Muscle of back (tissue), 13 donors: ENCODE measurements at places on chromosomes 4 and X.

GRCh38 chr4:55928846-55929245 lies 19.9 kb upstream of the CEP135 start:
- DNase-seq, result no peak

GRCh38 chr4:37188100-37188499 lies 56.4 kb upstream of the NWD2 start:
- DNase-seq, result no peak

- peak; percentile 43 for DNase-seq
These were observed 919.6 kb upstream of the DIAPH2 start for GRCh38 chrX:95764972-95765451.

GRCh38 chrX:96729053-96729452 lies 44.4 kb downstream of the DIAPH2 start:
- DNase-seq, result no peak

DNA sequence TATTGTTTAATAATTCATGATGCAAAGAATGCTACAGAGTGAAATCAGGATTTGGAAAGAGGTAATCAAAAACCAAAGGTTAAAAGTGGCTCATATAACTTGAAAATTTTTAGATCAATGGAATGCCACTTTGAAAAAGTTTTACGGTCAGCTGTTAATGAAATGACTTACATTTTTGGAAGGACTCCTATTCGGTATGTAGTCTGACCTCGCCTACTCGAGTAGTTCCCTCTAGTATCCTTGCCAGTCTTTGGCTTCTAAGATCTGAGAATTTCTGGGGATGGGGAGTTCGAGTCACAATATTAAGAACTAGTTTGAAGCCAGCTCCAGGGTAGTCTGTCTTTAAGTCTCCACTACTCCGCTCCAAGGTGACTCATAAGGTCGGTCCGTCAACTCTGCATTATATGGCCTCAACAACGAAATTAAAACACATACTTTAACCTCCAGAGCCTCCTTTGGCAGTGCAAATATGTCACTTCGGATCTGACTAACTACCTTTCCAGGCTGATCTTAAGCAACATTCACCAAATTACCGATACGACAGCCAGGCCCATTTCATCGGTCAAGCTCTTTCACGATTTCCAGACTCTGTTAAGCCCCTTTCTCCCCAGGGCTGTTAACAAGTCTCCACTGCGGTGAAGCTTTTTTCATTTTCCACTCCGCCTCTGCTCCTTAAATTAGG lies 733 bp upstream of the NAA15 start:
- DNase-seq, result no peak

GRCh38 chr4:83910693-83911092 lies 374.8 kb downstream of the GPAT3 start:
- DNase-seq, result no peak

GRCh38 chr4:186204103-186204559 lies 12.8 kb downstream of the CYP4V2 start:
- DNase-seq, result no peak

- DNase-seq, result no peak
These were observed 134.6 kb downstream of the KDM6A start for GRCh38 chrX:45007598-45007997.

DNA sequence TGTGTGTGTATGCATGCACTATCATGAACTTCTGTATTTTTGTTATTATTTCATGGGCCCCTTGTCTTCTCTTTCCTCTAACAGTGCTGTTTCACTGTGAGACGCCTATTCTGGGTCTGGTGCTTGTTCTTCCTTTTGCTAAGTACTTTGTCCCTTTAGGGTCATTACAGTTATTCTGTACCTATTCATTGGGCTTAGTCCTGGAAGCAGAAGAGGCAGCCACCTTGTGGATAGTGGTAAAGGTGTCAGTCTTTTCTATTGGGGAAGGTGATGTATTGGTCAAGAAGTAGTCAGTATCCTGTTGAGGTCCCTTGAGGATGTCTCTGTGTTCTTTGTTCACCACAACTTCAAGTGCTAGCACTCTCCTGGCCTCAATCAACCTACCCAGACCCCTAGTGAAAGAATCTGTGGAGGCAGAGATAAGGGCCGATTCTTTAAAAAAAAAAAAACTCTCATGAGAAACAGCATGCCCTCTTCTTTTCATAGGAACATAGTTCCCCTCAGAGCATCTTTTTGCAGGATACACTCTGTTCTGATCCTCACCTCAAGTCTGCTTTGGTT lies 593.8 kb downstream of the SPRY1 start:
- DNase-seq, result no peak

- no peak for DNase-seq
These were observed 27.0 kb upstream of the MID1IP1 start for GRCh38 chrX:38774249-38774648.

GRCh38 chr4:22986262-22986661 lies 293.5 kb downstream of the GBA3 start:
- no peak for DNase-seq

DNA sequence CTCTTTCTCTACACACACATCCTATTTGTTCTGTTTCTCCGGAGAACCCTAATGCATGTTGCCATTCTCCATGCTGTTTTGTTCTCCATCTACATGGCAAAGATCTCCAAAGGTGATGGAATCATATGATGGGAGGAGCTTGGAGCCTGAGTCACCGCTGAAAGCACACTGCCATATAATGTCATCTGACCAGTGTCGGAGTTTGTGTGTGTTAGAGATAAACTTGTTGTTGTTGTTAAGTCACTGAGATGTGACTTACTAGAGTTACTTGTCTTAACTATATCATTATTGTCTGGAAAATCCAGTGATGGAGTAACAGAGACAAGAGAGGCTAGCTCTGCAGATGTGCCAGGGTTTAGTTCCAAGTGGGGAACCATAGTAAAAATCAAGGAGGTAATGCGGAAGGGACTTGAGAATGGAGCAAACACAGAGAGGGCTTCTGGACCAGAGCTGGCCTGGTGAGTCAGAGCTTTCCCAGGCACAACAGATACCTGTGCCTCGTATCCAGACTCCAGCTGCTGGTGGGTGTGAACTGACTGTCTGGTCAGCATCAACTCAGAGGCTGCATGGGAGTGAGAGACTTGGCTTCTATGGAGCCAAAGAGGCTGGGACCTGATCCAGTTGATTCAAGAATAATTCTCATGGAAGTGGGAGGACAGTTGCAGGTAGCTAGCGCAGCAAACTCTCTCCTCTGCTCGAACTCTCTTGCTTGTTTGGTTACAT lies 30.6 kb upstream of the CCKAR start:
- DNase-seq, result no peak

- peak; percentile 15 for DNase-seq
These were observed 551 bp downstream of the NPNT start for GRCh38 chr4:105895583-105896460.

- no peak for DNase-seq
These were observed 3.3 kb downstream of the XPNPEP2 start for GRCh38 chrX:129741880-129742758.

DNA sequence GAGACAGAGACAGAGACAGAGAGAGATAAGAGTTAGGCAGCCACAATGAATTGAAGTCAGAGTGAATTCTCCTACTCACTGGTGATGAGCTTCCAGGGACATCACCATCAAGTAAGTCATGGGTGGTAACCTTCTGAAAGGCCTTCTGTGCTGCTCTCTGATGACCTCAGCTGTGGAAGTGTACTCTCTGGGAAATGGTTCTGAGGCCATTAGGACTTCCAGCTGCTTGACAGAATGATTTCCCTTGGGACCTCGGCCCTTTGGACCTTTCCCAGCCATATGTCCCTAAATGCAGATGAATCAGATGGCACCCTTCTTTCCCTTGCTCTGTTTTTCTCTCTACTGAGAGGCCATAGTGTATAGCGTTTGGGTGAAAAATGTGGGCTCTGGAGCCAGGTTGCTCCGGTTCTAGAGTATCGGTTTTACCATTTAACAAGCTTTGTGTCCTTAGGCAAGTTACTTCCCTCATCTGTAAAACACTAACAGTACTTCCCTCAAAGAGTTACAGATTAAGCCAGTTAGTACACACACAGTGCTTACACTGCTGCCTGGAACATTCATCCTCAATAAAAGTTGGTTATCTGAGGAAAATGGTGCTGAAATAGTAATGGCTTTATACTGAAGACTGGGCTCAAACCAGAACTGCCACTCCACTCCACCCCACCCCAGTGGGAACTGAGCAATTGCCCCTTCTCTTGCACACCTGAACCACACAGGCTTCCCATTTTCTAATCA lies 7.6 kb downstream of the SEPTIN11 start:
- peak; percentile 35 for DNase-seq

DNA sequence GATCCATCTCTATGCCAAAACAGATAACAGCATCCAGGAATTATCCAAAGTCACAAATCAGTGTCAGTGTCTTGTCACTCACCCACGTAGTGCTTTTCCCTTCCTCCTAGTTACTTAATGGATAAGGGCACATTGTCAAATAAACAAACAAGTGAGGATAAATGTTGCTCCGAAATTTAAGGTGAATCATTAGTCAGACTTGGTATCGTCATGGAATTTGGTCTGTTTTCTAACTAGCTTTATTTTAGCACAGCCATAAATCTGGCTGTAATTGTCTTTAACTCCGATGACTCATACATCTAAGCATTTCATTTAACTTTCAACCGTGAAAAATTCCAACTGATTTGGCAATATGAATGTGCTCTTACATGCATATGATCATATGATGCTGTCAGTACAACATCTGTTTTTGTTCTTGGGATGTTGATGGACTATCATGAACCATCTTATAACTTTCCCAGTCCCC lies 83.3 kb downstream of the SNCA start:
- peak; percentile 41 for DNase-seq

DNA sequence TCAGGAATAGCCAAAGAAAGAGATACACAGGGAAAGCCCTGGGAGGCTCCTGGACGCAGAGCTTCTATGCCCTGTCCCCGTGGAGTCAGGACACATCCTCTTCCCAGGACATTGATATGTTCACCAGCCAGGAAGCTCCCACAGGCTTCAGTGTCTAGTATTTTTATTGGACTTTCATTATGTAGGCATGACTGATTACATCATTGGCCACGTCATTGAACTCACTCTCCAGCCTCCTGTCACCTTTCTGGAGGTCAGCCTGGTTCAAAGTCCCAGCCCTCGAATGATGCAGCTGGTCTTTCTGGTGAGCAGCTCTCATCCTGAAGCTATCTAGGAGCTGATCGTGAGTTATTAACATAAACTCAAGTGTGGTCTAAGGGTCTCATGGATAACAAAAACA lies 104.1 kb downstream of the CPEB2 start:
- no peak for DNase-seq

DNA sequence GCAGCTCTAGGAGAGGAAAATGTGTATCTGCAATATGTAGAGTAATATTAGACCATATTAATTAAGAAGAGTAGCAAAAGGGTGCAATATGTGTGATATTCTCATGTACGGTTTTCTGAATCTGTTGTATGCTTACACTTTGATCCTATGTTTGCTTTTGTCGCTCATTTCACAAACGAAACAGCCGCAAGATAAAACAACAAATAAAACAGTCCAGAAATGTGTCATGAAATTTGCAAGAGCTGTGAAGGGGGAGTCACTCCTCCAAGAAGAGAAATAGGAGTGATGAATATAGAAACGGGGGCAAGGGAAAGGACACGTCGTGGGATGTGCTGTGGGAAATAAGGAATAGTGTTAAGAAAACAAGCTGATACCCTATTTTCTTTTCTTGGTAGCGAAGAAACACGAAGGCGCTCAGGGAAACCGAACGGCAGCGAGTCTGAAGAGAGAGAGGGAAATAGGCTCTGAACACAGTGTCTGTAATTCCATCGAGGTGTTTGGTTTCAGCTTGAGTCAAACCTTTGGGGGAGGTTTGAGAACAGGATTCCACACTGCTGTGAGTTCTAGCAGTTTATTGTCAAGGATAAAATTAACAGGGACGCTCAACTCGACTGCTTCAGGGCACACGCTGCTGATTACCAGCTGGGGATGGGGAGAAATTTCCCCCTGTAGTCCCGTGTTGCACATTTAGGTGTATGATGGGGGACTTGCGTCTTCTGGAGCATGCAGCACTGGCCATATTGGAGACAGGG lies 595.6 kb upstream of the TENM3 start:
- DNase-seq, result peak; percentile 31

DNA sequence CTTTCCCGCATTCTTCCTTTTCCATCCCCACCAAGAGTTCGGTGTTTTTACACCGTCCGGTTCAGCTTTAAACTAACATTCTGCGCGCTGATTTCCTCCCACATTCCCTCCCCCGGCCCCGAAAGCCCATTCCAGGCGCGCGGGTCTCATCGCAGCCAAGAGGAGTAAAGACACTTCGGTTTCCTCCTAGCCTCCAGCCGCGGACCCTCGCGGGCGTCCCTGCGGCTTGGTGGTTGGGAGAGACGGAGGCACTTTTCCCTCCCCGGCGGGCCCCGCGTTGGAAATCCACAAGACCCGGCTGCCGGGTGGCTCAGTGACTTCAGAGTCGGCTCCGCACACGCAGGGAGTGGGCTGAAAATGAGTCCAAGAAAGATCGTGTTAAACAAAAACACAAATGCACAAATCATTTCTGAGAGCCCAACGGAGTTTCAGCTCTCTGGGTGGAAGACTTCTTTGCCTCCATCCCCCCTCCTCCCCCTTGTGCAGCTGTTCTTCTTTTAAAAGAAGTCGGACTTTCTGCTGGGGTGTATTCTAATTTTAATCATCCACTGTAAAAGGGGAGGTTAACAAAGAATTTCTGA lies 2.0 kb upstream of the ARX start:
- peak; percentile 61 for DNase-seq

DNA sequence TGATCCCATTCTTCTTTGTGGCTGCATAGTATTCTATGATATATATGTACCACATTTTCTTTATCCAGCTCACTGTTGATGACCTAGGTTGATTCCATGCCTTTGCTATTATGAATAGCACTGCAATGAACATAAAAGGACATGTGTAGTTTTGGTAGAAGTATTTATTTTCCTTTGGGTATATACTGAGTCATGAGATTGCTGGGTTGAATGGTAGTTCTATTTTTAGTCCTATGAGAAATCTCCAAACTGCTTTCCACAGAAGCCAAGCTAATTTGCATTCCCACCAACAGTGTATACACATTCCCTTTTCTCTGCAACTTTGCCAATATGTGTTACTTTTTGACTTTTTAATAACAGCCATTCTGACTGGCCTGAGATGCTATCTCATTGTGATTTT lies 278.3 kb downstream of the PCDH18 start:
- peak; percentile 45 for DNase-seq

DNA sequence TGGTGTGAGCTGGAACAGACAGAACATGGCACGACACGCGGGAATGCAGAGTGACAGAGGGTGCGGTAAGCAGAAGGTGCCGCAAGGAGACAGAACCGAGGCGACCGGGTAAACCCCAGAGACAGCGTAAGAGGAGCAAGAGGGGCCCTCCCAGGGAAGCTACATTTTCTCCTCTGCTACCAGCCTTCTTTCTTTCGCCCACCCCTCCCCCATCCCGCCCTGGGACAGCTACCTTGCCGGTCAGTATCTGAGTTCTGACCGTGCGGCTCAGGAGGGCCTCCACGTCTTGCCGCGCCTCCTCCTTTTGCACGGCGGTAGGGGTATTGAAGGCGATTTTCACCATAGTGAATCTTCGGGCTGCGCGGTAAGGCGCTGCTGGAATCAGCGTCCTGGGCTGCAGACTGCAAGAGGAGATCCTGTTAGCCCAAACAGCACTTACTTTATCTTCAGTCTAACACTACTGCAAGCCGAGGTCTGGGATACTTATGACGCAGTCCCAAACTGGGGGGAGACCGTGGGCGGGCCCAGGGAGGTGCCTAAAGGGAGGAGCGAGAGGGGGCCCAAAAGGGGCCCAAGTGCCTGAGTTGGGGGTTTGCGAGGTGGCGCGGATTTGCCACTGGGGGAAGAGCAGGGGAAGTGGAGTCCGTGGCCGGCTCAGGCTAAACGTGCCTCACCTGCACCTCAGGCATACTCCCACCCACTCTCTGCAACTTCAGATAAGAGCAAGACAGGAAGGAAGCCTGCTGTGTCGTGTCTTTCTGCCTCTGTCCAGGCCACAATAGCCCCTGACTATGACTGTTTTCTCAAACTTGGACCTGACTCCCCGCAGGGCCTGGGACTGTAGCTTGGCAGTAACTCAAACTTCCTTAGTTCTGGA lies at the start of gene ITM2A:
Gene ITM2A, minus strand, starts transcription at position 462 of the 877 bp plus-strand sequence. Its CDS starts 119 bp downstream, at position 343.
- peak; percentile 79 for DNase-seq

- DNase-seq, result no peak
These were observed 255.5 kb upstream of the PITX2 start for GRCh38 chr4:110878413-110878812.
